KBM-7 (cell line): ENCODE measurements at places on chromosomes 16 and 17.
A peak's percentile ranks its signal among the peaks of the same experiment; 100 is the strongest.

DNA sequence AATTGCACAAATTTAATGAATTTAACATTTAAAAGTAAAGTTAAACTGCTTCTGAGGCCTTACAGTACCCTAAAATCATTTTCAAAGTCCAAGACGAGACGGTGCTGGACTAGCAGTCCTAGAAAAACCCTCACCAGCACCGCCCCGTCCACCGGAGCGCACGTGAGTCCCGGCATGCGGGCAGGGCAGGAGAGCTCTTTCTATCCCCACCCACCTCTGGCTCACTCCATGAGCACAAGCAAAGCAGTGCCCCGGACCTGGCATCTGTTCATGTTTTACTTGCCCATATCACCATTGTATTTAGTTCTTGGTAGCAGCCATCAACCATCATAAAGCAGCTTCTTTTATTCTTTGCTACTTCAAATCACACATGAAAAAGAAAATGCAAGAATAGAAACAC lies 41.7 kb downstream of the ANKRD11 start:
- DNase-seq: no peak

DNA sequence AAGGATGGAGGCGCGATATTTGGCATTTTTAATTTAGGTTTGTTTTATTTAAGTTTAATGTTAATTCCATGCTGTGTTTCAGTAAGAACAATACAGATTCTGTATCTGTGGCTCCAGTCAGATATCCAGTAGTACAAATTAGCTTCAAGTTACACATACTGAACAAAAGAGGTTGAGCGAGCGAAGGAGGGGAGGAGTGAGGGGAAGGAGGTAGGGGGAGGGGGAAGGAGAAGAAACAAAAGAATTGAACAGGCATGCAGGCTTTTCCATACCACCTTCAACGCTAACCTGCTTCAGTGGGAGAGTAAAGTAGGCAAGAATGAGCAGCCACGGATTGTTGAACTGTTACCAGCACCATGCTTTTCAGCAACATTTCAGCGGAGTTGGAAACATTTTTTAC lies 55.5 kb downstream of the YWHAE start:
- no peak for DNase-seq

DNA sequence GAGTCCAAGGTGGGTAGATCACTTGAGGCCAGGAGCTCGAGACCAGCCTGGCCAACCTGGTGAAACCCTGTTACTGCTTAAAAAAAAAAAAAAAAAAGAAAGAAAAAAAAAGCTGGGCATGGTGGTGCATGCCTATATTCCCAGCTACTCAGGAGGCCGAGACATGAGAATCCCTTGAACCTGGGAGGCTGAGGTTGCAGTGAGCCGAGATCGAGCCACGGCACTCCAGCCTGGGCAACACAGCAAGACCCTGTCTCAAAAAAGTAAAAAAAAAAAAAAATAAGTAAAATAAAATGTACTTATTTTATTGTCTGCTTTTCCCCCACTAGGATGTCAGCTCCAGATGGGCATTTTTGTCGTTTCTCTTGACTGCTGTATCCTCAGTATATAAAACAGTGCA lies 107.7 kb downstream of the ABCC1 start:
- DNase-seq: no peak

DNA sequence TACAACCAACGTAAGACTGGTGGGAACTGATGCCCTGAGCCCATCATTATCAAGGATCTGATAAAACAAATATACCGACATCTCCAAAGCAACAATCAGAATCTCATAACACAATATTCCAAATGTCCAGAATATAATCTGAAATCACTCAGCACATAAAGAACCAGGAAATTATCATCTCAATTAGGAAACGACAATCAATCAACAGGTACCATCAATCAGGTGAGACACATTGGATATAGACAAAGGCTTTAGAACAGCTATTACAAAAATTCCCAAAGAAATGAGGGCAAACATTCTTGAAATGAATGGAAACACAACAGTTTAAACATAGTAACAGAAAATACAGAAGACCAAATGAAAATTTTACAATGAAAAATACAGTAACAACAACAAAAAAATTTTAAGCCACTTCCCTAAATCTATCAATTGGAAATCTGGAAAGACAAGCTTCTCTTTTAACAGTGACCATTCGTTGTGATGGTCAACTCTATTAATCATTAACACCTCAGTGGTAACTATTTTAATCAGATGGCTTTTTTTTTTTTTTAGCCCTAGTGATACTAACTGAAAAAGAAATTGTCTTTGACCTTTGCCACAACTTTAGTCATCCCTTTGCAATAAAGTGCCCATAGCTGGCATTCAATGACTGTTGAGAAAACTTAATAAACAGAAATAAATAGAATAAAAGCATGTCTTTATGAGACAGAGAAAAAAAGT lies 70.4 kb downstream of the USP32 start:
- DNase-seq: no peak

GRCh38 chr16:5187402-5187952 lies 89.9 kb upstream of the EEF2KMT start:
- DNase-seq: no peak

DNA sequence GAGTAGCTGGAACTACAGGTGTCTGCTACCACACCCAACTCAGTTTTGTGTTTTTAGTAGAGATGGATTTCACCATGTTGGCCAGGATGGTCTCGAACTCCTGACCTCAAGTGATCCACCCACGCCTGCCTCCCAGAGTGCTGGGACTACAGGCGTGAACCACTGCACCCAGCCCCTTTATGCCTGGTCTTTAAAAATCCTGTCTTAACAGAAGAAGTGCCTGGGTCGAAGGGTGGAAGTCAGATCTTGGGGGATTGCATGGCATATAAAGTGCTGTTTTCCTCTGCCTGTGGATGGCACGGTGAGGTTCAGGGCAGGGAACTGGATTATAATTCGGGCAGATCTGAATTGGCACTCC lies 30.3 kb downstream of the ZC3H18 start:
- no peak for DNase-seq

GRCh38 chr16:69535123-69536050 lies 30.4 kb upstream of the NFAT5 start:
- no peak for DNase-seq

DNA sequence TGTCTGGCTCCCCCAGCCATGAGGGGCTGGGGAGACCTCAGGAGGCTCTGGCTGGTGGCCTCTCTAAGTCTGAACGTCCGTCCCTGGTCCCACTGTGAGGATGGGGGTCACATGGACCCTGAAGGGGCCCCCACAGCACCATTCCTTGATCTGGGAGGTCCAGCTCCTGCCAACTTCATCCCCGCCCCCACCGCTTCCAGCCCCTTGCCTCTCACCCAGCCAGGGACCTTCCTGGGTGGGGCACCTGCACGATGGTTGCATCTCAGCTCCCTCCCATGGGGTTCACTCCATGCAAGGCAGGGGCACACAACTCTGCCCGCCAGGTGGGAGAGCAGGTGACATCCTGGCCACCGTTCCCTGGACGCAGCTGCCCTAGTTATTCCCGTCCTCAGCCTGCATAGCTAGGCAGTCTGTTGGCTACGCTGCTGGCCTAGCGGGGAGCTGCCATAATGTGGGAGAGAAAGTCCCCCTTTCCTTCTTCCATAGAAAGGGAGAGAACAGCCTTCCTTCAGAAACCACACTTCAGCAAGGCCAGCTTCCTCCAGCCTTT lies 217.9 kb upstream of the RPL38 start:
- DNase-seq: no peak

GRCh38 chr17:39547713-39548478 lies 59.8 kb downstream of the NEUROD2 start:
- peak; percentile 80 for DNase-seq

DNA sequence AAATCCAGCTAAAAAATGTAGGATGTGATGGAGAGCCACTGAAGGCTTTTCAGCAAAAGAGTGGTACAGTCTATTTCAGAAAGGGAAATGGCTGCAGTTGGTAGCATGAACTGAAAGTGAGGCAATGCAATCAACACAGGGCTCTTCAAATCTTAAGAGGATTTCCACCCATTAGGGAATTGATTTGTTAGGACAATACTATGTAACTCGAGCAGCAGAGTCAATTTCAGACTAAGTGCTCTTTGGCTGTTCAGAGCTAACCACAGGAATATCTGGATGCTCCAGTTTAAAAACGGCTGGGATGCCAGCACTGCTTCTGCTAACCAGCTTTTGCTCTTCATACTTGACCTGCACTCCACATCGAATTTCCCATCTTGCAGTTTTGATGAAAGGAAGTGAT lies 24.6 kb downstream of the CACNG1 start:
- no peak for DNase-seq

DNA sequence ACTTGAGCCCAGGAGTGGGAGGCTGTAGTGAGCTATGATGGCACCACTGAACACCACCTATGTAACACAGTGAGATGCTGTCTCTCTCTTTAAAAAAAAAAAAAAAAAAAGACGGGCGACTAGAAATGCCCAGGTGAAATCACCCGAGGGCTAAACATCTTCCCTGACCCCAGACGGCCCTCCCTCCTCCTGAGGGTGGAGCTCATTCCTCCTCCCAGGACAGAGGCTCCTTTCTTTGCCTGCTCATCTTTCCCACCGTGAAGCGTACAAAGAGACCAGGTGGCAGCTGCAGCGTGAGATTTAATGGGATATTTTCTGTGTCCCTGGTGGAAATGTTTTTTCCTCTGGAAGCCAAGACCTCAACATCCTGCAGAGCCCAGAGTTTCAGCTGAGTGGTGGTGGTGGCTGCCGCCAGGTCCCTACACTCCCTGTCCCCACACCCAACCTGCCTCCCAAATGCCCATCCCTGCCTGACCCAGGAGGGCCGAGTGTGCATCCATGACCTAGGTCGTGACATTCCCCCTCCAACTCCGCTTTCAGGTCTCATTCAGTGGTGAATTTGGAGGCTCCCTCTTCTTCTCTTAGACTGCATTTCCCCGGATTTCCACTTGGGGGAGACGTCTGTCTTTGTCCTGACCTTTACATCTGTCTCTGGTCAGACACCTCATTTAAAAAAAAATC lies 14.4 kb upstream of the GPRC5B start:
- DNase-seq: peak; percentile 68

DNA sequence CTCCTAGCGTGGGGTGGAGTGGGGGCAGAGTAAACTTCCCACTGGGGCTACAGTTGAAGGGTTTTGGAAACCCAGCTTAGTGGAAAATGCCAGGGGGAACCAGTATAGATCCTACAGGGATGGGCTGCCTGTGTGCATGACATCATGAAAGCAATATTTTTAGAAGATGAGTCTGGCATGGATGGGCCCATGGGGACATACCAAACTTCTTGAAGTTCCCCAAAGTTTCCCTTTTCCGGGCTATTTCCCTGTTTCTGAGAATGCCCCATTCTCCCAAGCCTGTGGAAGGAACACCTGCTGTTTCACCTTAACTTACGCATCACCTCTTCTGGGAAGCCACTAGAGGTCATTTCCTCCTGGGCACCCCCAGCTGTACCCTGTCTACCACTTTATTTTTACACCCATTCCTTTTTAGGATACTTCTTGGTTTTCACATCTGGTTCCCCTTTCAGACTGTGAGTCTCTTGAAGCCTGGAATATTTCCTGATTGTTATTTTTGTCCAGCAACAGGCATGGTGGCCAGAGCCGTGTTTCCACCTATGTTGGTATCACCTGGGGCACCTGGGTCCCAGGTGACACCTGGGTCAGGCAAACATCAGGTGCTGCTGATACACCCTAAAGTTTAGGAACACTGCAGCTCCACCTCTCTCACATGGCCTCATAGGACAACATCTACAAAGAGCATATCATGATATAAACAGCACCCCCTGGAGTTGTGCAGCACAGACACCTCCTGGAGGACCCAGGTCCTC lies 9.8 kb downstream of the SOCS3 start:
- no peak for DNase-seq

GRCh38 chr17:57914273-57915142 lies 40.7 kb downstream of the CUEDC1 start:
- no peak for DNase-seq

DNA sequence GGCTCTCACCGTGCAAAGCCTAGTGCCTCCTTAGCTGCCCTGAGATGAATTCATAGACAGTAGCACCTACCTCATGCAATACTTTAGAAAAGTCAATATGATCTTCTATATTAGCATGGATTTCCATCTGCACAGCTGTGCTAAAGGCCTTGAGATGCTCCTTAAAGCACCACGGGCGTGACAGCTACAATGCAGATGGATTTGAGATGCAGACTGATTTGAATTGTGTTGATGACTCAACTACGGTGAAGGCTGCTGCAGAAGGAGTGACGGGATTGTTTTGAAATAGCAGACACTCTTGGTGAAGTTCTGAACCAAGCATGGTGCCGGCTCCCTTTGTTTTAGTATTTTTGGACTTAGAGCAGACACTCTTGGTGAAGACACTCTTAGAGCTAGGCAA lies 88.2 kb downstream of the SPECC1 start:
- no peak for DNase-seq

DNA sequence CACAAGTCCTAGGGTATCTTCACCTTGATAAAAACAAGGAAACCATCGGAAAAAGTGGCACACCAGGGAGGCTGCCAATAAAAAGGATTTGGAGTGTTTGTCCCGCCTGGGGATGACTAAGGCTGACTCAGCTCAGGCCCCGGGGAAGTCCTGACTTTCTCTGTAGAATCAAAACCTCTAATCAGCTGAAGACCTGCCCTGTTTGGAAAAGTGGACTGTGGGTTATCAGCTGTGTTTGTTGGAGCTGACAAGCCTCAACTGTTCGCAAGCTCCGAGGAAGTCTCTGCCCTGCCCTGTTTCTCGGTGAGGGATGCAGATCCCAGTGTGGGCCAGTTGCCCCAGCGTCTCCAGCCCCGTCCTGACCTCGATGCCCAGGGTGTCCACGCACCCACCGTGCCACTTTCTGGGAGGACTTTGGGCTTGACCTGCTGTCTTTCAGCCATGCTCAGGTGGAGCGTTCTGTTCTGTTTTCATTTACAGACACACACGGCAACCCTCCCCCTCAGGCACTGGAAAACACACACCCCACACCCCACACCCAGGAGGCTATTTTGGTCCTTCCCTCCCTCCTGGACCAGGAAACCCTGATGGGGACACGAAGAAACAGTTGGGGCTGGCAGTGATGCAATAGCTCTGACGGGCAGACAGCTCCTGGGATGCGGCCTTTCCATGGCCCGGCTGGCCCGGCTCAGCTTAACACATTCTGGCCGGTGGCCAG lies 27.6 kb upstream of the PITPNA start:
- no peak for DNase-seq

GRCh38 chr16:26672206-26672605 lies 394.5 kb upstream of the C16orf82 start:
- DNase-seq: peak; percentile 6

DNA sequence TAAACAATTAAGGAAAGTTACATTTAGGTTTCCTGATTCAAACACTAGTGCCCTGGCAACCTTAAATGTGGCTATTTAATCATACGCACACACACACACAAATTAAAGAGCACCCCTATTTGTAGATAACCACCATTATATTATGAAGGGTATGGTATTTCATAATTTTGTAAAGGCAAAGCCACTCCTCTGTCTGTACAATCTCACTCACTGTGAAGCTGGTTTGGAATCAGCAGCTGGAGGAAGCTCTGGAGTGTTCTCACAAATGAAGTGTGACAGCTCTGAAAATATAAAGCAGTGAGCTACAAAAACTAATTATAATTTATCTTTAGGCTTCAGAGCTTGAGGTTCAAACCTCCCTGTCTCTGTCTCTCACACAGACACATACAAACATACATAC lies 57.9 kb upstream of the KCNJ16 start:
- no peak for DNase-seq

- DNase-seq: no peak
Measured at GRCh38 chr16:87569601-87570571, 32.4 kb upstream of the JPH3 start.
